ENCODE measurements at places on chromosomes 2 and 18.

DNA sequence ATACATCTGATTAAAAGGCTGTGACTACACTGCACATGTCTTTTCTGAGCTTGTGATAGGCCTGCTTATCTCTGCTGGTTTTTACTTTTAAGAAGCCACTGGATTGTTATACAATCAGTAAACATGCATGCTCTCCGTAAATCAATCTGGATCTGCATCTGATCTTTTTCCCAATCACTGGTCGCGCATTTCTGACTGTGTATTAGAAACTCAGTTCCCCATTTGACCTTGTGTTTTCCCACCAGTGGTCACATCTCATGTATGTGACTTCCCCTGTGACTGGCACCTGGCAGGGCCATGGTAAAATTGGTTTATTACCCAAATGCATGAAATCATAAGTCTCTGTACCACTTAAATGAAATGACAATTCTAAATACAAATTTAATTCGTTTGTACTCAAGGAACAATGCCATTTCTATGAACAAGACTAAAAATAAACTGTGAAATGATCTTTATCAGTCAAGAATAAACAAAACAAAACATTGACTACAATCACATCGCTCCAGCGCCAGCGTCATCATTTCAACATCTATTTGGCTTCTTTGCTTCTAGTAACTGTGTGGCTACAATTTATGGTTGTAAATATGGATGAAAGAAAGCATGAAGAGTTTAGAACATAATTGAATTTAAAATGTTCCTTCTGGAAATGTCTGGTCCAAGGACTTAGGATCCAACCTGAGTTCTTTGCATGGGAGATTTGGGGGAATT is 396.6 kb upstream of the TRIB2 start:
- DNase-seq: no peak

GRCh38 chr18:74249181-74249968 is 42.4 kb downstream of the CYB5A start:
- DNase-seq: no peak

DNA sequence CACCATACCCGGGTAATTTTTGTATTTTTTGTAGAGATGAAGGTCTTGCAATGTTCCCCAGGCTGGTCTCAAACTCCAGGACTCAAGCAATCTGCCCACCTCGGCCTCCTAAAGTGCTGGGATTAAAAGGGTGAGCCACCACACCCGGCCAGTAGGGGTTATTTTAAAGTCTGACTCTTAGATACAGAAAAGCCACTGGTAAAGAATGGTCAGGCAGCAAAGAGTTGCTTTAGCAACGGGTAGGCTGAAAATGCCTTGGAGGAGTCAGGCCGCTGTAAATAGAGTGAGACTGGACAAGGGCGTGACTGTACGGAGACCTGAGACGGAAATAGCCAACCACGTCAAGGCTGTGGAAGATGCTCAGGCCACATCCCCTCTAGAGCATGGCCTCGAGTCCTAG is 54.2 kb downstream of the ACKR3 start:
- no peak for DNase-seq

GRCh38 chr2:77823028-77823427 is 300.9 kb upstream of the LRRTM4 start:
- no peak for DNase-seq

GRCh38 chr2:46951290-46952064 is 35.9 kb upstream of the MCFD2 start:
- DNase-seq: no peak

DNA sequence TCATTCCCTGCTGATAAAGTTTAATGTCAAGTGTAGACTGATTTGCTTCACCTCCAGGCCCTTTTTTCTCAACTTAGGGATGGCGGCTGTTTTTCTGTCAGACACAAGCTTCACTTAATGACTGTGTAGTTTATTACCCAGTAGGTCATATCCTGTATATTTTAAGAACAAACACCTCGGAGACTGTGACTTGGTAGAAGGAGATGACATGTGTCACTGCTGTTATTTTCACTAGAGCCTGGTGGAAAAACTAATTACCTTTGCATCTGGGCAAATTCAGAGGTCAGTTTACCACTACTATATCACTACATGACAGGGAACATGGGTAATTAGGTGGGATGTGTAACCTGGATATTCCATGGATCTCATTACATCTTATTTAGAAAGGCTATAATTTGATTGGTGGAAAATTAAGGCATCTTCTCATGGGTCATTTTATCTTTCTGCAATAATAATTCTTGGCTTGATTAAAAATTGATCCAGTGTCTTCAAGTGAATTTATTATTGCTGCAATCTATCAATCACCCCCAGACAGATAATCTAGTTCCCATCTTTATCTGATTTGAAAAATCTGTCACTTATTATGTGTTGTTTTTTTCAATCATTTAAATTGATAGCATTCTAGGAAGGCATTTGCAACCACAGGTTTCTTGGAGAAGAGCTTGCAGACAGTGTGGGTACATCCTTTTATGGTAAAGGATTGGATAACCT is 353.8 kb upstream of the SPRED2 start:
- DNase-seq: no peak

GRCh38 chr2:230416061-230416721 is at the start of gene SP100:
Gene SP100, plus strand, starts transcription at chr2:230416201. Its CDS starts 96 bp downstream, at chr2:230416297.
- no peak for DNase-seq

DNA sequence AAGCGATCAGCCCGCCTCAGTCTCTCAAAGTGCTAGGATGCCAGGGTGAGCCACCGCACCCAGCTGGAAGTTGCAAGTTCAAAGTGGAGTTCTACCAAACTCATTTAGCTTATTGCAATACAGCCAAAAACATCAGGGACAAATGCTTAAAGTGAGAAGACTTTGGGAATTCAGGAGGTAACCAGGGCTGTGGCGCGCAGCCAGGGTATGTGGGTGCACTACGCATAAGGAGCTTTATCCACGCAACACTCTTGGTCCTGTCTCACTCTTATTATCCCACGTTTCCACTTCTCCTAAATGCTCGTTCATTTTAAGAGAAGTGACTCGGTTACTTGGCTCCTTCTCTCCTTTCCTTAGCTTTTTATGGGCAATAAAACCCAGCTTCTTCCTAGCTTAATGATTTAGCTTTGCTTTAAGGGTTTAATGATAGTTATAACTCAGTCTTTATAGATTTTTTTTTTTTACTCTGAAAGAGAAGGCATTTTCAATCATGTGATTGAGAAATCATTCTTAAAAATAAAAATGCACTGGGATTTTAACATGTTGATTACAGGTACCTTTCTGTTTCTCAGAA is 199.8 kb downstream of the KCNE4 start:
- DNase-seq: no peak

DNA sequence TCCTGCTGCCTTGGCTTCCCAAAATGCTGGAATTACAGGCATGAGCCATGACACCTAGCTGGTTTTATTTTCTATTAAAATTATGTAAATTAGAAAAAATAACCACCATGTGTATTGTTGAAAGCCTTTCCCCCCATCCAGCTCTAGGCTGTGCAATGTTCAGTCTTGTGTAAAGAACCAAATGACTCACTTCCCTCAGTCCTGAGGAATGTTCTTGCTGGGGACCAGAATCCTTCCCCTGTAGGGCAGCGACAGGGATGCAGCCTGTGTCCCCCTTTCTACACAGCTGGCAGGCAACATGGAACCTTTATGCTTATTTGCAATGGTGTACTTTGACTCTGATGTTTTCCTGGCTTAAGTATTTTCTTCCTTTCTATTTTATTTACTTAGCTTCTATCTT is 29.4 kb downstream of the AOX1 start:
- no peak for DNase-seq

DNA sequence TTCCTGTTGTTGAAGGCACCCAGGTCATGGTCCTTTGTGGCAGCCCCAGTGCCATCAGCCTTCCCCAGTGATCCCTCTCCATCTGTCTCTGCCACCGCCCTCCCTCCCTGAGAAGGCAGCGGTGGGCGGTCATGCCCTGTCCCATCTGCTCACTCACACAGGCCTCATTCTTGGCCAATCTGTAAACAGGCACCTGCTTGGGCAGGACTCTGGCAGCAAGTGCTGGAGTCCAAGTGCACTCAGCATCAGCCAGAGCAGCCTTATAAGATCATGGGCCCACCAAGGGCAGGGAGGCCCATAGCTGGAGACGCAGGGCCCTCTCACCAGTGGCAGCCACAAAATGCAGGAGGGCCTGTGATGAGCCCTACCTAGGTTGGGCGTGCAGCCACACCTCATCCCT is 140.9 kb downstream of the TWIST2 start:
- DNase-seq: no peak

DNA sequence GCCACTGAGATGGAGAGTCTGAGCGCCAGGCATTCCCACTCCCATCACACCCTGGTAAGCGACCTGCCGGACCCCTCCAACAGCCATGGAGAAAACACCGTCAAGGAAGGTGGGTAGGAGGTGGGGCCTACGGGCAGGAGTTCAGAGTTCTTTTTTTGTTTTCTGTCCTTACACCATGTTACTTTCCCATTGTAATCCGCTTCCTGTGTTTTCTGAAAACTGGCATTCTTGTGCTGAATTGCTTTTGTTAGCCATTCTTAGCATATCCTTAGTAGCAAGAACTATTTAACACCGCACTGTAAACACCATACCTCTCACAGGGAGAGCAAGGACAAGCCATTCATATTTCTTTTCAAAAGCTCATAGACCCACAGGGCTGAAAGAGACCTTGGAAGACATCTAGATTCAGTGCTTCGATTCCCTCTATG is 46.2 kb downstream of the UNC80 start:
- DNase-seq: no peak
